ENCODE measurements at places on chromosomes 4 and X.

DNA sequence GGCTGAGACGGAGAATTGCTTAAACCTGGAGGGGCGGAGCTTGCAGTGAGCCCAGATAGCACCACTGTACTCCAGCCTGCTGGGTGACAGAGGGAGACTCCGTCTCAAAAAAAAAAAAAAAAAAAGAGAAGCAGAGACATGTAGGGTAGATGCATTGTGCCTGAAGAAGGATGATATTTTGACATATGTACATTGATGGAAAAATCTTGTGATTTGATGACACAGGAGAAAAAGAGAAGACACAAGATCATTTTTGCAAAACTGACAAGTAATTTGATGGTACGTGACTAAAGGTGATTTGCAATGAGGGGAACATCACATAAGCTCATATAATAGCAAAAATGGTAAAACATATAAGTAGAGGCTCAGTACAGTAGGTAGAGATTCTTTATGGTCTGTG lies 340.1 kb upstream of the FSTL5 start:
- DNase-seq = no peak

DNA sequence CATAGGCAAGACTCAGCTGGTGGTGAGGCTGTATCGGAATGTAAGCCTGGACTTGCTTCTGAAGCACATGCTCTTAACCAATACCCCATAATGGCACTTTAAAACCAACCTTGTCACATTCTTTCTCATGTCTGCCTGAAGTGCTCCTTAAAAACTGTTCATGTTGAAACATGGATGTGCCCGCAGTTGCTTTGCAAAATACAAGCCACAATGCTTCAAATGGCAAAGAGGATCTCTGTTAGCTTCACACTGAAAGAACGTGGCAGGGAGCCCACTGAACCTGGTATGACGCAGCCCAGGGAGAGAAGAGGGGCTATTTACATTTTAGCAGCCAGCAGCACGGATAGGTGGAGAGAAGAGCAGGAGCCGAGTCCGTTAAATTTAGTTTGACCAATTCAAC lies 29.3 kb downstream of the SOD3 start:
- DNase-seq = no peak

DNA sequence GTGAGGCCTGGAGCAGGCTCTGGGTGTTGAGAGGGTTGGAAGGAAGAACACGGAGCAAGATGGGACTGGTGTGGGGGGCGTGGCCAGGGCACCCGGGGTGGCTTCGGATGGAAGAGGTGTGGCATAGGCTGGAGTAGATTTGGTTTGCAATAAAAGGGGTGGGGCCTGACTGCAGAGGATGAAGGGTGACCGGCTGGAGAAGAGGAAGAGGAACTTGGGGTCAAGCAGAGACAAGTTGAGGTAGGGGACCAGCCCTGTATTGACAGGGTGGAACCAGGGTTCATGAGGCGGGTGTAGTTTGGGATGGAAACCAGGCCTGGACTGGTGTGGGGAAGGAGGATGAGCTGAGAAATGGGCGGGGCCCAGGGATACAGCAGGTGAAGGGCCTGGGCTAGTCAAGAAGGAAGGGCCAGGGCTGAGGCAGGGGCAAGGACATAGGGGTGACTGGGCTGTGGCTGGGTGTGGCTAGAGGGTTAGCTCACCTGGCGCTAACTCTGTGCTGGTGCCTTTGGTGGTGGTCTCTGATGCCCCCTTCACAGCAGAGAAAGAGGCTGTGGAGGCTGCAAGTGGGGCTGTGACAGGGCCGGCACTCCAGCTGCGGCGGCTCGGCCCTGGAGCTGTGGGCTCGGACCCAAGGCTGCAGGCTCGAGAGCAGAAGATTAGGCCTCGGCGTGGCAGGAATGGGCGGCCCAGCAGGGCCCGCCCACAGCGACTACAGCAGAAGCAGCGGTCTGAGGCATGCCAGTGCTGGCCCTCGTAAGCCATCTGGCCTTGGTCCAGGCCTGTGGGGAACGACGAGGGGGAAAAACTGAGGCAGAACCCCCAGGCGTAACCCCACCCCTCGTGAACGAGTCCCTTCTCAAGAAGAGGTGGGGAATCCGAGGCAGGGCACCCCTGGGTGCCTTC lies 5.0 kb downstream of the PLP2 start:
- DNase-seq = no peak

- DNase-seq = no peak
Measured at GRCh38 chr4:110149089-110149488, 49.3 kb downstream of the ELOVL6 start.

- no peak for DNase-seq
Measured at GRCh38 chrX:151609222-151609621, 45.7 kb downstream of the PASD1 start.

DNA sequence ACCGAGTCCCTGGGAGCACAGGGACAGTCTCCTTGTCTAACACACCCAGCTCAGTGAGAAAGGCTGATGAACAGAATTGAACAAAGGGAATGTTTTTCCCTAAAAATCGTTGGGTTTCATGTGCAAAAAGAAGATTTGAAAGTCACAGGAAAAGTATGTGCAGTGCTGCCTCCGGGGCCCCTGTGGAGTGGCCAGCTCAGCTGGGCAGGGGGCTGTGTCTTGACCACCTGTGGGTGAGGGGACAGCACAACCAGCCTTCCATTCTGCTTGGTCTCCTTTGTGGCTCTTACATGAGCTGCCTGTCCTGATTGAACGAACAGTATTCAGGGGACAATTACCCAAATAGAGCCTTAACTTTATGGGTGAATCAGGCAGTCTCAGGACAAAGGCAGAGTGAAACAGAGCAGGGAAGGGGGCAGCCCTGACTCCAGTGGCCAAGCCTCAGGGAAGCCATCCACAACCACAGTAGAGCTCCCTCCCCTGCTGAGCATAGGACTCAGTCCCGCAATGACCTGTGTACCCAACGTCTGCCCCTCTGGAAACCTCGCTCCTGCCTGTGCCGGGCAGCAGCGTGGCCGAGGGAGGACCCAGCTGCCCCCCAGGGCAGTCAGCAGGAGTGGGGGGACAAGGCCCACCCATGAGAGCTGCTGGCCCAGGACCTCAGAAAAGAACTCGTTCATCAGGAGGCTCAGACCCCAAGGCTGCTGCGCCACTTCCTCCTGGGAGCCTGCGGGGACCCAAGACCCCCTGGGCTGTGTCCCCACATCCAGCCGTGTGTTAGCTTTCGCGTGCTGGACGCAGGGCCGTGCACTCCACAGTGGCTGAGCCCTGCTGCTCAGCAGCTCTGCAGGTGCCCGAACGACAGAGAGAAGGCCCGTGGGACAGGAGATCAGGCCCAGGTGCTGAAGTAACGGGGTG lies 59.6 kb upstream of the MXD4 start:
- DNase-seq = no peak

DNA sequence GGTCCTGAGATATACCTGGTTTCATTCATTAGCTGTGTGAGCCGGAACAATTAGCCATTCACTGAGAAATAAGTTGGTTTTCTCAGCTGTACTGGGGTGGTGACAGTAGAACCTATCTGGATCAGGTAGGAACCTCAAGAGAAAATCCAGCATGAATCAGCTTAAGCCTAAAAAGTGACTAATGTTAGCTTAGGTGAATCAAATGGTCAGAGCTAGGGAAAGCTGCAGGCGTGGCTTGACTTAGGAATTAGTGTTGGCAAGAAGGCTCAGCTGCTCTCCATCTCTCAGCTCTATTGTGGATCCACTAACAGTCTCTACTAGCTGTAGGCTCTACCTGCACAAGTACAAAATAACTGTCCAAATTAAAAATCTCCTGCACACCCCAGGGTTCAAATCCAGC lies 1025.5 kb downstream of the RAB28 start:
- no peak for DNase-seq

DNA sequence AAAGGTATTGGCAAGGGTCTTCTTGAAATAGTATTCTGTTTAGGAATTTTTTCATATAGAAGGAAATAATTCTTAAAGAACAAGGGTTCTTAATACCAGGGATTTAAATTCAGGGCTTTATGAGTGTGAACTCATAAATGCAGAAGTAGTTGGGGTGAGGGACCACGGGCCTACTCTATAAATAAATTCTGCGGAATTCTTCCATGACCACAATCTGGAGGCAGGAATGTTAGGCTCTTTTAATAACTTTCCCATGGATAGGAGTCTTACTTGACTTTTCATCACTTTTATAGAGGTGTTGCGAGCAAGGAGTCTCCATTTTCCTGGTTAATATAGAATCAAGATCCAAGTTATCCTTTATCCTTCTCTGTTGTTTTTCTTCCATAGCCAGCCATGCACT lies 76.7 kb upstream of the SLC4A4 start:
- no peak for DNase-seq
